ENCODE measurements at places on chromosomes 3 and 15. TPM values are rescaled to one million over a fixed set of nuclear protein-coding genes. Genes with fewer than 3 reads are reported as not detected.

Gene PRSS50
- not detected for total RNA-seq

Gene SEMA3G
- not detected for total RNA-seq

Gene THPO
- not detected for total RNA-seq

Gene CNTN4
- not detected for total RNA-seq
